ENCODE measurements at places on chromosomes 7 and 10.

DNA sequence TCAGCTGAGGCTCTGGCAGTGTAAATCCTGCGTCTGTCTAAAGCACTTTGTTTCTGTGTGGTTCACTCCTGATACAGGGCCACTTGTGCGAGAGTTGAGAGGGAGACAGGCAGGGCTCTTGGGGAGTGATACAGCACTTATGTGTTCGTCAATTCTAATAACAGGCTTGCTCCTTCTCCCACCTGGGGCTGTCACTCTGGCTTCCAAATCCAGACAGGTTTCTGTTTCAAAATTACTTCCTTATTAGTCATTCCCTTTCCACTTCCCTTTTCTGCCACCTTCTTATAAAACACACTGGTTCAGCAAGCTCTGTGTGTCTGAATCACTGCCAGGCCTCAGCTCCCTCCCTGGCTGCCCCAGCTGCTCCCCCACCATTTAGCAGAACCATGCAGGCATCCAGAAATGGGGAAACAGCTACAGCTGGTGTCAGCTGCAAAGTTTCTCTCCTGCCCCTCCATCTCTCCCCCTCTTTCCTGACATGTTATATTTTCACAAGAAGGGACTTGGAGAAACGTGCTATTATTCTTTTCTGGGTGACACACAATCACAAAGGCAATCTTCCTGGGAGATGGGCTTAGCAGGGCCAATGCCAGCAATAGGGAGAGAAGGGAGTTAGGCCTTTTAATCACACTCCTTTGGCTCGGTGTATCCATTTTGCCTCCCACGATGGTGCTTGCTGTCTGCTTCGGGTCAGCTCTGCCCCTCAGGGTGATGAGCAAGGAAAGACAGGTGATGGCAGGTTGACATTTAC is 58.4 kb upstream of the ZNRF2 start:
- DNase-seq, result no peak

- no peak for DNase-seq
Observed at GRCh38 chr7:138066954-138067394, 9.3 kb upstream of the AKR1D1 start.

GRCh38 chr7:155339474-155339873 is 41.8 kb downstream of the INSIG1 start:
- DNase-seq, result no peak

GRCh38 chr10:3427950-3428354 is 255.4 kb upstream of the PITRM1 start:
- no peak for DNase-seq

GRCh38 chr7:52269669-52270068 is 765.8 kb upstream of the POM121L12 start:
- no peak for DNase-seq

DNA sequence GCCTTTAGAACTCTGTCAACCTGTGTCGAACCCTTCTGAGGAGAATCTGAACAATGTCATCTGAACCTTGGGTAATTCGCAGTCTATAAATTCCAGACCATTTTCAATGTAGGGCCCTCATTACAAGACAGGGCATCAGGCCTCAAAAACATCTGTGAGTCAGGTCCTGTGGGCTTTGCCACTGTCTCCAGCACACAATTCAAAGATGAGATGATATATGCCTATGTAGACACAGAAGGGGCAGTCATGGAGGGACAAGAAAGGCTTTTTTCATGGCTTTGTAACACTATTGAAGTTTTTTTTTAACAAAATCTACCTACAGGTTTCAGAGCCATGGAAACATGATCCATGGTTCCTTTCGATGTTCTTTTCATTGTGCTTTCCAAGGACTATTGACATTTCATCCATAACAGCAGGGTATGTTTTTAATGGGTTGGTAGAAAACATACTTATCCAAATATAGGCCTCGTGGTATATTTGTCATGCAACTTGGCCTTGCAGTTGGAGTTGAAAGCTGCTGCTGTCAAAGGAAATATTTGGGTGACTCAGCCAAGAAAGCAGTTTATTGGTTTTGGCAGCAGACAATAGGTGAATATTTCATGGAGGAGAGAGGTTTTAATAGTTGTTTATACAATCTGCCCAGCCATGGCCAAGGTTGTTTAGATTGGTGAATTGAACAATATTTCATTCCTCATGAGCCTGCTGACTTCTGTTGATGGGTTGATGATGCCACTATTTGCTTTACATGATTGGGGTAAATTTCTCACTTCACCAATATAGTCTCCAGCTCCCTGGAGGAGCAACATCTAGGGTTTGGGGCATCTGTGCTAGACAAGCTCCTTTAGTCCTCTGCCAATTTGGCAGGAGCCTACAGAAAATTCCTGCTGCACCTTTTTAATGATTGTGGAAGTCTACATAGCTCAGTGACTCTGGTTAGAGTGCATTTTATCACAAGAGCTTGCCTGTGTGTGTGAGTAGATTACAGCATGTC is 158.4 kb upstream of the TMEM72 start:
- no peak for DNase-seq

DNA sequence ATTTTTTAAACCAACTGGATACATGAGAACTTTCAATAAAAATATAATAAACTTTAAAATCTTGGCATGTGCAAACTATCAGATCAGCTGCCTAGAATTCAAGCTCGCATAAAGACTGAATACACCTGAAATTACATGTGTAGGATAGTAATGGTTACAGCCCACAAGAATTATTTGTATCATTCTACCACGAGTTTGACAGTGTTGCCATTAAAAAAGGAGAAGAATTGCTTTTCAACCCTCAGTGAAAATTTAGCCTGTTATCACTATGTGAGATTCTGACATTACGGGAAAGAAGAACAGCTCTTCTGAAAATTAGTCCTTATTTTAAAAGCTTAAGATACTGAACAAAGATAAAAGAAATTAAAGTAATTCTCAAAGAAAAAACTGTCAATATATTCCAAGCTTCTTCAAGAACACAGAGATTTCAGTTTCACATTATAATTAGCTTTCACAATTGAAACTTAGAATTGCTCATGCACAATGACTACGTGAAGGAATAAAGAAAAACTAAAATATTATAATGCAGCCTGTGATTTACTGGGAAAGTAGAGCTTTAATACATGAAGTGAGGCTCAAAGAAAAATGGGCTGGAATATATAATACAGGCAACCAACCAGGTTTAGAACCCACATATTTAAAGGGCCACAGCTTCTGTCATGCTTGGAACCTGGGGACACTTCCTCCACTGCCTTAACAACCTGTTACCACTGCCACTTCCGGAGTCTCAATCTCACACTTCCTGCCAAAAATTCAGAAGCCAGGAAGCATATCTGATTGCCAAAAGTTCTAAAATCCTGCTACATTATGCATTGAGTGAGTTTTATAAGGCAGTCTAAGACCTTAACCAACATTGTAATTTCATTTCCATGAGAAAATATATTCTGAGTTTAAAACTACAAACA is 23.2 kb downstream of the TPK1 start:
- DNase-seq, result no peak

- DNase-seq, result no peak
Observed at GRCh38 chr10:67385089-67385488, 310.9 kb downstream of the CTNNA3 start.

- no peak for DNase-seq
Observed at GRCh38 chr10:119668461-119668860, 17.3 kb downstream of the BAG3 start.

- DNase-seq, result no peak
Observed at GRCh38 chr10:70828923-70829322, 13.2 kb downstream of the SGPL1 start.

DNA sequence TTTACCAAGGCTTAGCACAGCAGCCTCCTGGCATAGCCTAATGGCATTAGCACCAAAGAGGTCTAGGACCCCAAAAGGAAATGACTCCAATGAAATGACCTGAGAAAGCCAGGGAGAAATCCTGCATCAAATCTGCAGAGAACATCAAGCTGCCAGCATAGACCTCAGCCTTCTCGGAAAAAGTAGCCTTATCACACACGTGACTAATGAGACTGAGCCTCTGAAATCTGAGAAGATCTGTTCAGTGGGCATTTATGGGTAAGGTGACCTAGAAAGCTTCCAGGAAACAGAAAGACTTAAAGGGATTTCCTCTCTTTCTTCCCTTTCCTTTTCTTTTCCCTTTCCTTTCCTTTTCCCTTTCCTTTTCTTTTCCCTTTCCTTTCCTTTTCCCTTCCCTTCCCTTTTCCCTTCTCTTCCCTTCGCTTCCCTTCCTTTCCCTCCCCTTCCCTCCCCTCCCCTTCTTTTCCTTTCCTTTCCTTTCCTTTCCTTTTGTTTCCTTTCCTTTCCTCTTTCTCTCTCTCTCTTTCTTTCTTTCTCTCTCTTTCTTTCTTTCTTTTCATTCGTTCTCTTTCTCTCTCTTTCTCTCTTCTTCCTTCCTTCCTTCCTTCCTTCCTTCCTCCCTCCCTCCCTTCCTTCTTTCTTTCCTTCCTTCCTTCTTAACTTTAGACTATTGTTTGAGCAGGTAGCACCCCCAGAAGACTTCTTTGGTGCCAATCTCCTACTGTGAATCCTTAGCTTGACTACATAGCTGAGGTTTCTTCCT is 23.1 kb upstream of the PTTG1IP2 start:
- no peak for DNase-seq

DNA sequence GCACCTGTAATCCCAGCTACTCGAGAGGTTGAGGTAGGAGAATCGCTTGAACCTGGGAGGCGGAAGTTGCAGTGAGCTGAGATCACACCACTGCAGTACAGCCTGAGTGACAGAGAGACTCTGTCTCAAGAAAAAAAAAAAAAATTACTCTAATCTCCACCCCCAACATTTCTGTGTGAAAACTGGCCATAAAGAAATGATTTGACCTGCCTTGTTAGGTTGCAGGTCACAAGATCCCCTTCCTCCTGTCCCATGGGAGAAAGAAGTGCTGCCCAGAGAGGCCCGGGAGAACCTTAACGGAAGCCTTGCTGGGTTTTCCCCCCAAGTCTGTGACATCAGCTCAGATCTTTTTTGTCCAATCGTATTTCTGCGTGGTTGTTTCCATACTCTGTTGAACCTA is 8.7 kb upstream of the CALHM1 start:
- no peak for DNase-seq

DNA sequence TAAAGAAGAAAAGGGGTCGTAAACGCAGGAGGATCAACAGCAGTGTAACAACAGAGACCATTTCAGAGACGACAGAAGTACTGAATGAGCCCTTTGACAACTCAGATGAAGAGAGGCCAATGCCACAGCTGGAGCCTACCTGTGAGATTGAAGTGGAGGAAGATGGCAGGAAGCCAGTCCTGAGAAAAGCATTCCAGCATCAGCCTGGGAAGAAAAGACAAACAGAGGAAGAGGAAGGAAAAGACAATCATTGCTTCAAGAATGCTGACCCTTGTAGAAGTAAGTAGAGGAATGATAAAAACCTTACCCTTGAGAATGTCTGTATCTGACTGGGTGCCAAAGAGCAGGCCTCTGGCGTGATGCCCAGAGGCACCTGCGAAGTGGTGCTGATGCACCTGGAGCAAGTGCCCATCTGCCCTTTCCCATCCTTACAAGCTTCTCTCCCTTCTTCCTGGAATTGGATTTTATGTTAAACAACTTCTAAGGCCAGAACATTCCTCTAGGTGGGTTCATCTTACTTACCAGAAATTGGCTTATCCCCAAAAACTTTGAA is 86.4 kb upstream of the SAMD8 start:
- no peak for DNase-seq

GRCh38 chr7:69907720-69908119 is 309.4 kb downstream of the AUTS2 start:
- no peak for DNase-seq

DNA sequence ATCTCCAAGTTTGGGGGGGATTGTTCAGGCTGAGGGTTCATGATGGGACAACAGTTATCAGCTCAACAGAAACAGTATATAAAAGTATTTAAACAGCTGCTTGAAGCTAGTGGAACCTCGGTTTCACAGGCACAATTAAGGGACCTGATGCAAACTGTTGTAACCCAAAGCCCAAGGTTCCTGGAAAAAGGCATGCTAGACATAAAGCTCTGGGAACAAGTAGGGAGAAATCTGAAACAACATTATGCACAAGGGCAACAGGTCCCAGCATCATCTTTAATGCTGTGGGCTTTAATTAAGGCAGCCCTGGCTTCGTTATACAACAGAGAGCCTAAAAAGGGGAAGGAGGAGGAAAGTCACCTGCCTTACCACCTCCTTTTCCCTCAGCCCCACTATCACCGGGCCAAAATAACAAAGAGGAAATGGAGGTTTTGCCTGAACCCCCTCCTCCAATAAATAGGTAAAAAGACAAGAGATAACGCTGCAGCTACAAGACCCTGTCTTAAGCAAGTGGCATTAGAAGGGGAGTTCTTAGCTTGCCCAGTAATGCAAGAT is 83.2 kb upstream of the GPR22 start:
- no peak for DNase-seq

DNA sequence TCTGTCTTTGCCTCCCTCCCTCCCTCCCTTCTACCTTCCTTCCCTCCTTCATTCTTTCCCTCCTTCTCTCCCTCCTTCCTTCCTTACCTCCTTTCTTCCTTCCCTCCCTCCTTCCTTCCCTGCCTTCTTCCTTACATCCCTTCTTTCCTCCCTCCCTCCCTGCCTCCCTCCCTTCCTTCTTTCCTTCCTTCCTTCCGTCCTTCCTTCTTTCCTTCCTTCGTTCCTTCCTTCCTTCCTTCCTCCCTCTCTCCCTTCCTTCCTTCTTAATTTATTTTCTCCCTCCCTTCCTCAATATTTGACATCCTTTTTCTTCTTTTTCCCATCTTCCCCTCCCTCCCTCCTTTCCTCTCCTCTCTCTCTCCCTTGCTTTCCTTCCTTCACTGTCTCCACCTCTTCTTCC is 301.8 kb downstream of the GATA3 start:
- DNase-seq, result no peak

GRCh38 chr7:86768967-86769760 is 125.5 kb downstream of the GRM3 start:
- no peak for DNase-seq

- no peak for DNase-seq
Observed at GRCh38 chr7:157813741-157814661, 477.2 kb downstream of the DNAJB6 start.

DNA sequence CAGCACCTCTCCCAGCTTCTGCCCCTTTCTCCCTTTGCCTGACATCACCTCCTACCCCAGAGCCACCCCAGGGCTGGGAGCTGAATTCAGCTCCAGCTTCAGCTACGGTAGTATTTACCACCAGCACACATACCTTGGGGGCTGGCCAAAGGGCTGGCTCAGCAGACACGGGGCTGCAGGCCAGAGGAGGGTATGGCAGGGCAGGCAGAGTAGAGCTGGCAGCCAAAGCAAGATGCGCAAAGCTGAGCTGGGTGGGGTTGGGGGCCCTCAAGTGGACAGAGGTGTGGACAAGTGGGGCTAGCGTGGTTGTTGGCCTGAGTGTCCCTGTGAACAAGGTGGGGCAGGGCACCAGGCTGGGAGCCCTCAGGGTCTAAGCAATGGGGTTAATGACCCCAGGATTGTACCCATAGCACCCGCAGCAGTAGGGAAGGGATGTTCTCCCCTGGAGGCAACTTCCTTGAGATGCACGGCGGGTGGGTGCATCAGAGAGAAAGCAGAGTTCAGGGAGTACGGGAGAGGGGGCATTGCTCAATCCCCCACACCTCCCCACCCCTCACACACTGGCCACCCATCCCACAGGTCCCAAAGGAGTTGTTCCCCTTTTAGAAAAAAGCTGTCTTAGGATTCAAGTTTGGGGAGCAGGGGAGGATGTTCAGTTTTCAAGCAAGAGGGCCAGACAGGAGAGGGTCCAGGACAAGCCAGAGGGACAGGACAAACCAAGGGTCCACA is 8.0 kb downstream of the VSIR start:
- no peak for DNase-seq

Measured in stimulated activated CD4-positive, alpha-beta T cell treated with anti-CD3 and anti-CD28 coated beads, Interleukin-1b, Interleukin-23, amount 100 ng/mL, for 1 hour (primary cell).